Muscle of arm (tissue), 14 donors: ENCODE measurements at places on chromosomes 4 and X. TPM values are rescaled to one million over a fixed set of nuclear protein-coding genes. Genes with fewer than 3 reads are reported as not detected.

DNA sequence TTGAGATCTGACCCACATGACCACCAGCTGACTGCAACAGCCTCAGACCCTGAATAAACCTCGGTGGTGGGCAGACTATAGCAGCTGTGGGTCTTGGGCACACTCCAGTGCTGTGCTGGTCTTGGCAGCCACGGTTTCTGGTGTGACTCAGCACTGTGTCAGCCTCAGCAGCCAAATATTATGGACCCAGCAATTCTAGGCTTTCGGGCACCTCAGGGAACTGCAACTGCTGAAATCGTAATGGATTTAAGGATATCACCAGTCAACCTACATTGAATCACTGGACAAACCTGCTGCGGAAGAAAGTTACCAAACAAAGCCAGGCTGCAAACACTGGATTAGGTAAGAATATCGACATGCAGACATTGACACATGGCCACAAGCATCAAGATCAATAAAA is 10.5 kb upstream of the UBE2NL start:
- DNase-seq: no peak

DNA sequence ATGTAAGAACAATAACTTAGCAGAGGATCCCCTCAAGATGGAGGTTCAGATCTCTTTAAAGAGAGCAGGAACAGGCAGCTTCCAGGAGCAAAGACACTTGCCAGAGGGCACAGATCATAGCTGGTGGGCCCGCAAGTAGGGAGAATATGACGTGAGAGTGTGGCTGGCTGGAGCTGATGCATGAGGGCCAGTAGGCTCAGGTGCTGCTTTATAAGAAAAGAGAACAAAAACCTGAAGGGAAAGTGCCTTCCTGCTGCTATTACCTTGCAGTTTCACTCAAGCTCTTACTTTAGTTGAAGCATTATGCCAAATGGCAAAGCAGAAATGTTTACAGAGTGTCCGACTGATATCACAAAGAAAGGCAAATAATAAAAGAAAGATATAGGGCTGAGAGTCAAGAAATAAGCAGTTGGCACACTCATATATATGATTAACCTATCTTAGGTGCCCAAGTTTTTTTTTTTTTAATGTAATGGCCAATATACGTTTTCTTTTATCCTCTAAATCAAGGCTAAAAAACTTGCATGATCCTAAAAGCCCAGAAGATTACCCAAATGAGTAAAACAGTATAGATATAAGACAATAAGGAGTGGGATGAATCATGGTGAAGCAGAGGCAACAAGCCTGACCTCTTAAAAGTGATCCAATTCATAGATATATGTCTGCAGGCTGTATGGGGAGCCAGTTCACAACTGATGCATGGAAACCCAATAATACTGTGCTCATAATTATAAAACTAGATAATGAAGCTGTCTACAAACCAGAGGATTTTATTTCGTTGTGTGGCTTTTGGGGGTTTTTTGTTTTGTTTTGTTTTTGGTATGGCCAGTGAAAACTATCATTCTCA is 12.6 kb downstream of the NR0B1 start:
- DNase-seq: no peak

DNA sequence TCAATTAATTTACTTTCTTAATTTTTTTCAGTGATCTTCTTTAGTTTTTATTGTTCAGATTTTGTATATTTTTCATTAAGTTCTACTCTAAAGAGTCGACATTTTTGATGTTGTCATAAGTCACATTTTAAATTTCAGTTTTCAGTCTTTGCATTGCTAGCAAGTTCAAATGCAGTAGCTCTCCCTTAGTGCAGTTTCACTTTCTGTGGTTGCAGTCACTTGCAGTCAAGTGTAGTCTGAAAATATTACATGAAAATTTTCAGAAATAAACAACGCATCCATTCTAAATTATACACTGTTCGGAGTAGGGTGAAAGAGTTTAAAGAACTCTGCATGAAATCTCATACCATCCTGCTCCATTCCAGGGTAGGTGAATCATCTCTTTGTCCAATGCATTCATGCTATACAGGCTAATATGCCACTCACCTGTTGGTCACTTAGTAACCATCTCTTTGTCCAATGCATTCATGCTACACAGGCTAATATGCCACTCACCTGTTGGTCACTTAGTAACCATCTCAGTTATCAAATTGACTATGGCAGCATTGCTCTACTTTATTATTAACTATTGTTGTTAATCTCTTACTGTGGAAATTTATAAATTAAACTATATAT is 356.9 kb downstream of the STPG2 start:
- no peak for DNase-seq

GRCh38 chr4:24876431-24876830 is 36.4 kb downstream of the CCDC149 start:
- DNase-seq: no peak

- DNase-seq: no peak
Observed at GRCh38 chr4:183276106-183276505, 44.0 kb downstream of the CLDN22 start.

DNA sequence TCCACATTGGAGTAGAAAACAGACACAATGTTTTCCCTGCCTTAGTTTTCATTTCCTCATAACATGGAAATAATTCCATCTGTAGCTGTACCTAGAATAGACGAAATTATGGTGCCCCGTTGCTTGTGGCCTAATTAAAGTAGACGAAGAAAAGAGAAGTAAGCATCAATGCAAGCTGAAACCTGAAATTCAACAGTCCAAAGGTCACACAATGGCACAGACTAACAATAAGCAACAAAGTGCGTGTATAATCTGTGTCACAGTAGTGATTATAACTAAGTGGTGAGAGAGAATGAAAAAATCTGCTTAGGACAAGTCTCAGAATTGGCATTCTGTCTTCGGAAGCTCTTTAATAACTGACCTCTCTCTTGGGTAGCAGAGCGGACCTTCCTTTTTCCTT is 24.3 kb downstream of the MAGEB17 start:
- DNase-seq: no peak

DNA sequence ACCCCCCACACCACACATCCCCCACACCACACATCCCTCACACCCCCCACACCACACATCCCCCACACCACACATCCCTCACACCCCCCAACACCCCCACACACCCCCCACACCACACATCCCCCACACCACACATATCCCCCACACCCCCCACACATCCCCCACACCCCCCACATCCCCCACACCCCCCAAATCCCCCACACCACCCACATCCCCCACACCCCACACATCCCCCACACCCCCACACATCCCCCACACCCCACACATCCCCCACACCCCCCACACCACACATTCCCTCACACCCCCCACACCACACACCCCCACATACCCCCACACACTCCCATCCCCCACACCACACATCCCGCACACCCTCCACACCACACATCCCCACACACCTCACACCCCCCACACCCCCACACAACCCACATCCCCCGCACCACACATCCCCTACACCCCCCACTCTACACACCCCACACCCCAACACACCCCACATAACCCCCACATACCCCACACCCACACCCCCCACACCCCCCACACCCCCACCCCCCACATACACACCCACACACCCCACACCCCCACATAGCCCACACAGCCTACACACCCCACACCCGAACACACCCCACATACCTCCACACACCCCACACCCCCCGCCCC is 172.9 kb downstream of the DCLK2 start:
- no peak for DNase-seq

- no peak for DNase-seq
Observed at GRCh38 chr4:163404580-163404979, 60.9 kb downstream of the NPY5R start.

DNA sequence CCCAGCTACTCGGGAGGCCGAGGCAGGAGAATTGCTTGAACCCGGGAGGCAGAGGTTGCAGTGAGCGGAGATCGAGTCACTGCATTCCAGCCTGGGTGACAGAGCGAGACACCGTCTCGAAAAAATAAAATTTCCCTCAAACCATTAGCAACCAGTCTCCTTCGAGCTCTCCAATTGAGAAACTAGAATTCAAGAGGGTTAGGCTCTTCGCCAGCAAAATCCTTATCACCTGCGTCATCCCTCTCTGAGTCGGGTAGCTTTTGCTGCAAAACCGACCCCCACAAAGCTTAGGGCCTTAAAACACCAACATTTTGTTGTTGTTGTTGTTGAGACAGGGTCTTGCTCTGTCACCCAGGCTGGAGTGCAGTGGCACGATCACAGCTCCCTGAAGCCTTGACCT is 75.1 kb upstream of the DDX3X start:
- no peak for DNase-seq

DNA sequence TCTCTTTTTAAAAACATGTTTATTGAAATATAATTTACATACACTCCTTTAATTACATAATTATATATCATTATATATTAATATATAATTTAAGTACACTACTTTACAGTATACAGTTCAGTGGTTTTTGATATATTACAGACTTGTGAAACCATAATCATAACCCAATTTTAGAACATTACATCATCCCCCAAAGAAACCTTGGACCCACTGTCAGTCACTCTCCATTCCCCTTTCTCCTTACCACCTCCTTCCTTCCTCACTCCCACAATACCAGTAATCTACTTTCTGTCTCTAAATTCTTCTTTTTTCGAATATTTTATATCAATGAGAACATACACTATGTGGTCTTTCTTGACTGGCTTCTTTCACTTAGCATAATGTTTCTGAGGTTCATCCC is 17.9 kb upstream of the EXOSC9 start:
- DNase-seq: no peak

GRCh38 chr4:145041378-145041777 is 56.6 kb downstream of the ANAPC10 start:
- no peak for DNase-seq

GRCh38 chr4:118076958-118077766 is 42.9 kb downstream of the NDST3 start:
- no peak for DNase-seq

GRCh38 chrX:19578956-19579355 is 63.6 kb upstream of the MAP3K15 start:
- no peak for DNase-seq

DNA sequence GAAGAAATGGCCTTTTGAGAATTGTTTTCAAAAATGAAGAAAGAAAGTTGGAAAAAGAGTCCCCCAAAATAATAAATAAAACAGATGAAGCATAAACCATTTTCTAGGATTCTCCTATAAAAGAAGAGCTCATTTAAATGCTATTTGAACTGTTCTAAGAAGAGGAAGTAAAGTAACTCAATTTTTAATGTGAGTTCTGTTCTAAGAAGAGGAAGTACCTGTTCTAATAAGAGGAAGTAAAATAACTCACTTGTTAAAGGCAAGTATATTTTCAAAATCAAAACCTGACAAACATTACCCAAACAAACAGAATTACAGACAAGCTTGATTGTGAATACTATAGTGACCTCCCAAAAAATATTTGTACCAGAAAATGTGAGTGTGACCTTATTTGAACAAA is 1326.3 kb downstream of the C4orf33 start:
- DNase-seq: no peak

- DNase-seq: no peak
Observed at GRCh38 chr4:22947851-22948250, 255.1 kb downstream of the GBA3 start.

GRCh38 chr4:8917868-8918783 is 46.5 kb upstream of the HMX1 start:
- peak; percentile 51 for DNase-seq

BBS7 gene
- 13.5 TPM for polyA plus RNA-seq

TDO2 gene
- polyA plus RNA-seq: 0.69 TPM

MAOA gene
- polyA plus RNA-seq: 6.2 TPM

REPS2 gene
- 9.5 TPM for polyA plus RNA-seq

ANTXR2 gene
- 114 TPM for polyA plus RNA-seq

MFAP3L gene
- 3.7 TPM for polyA plus RNA-seq
